ENCODE measurements at places on chromosomes 3 and 15.

DNA sequence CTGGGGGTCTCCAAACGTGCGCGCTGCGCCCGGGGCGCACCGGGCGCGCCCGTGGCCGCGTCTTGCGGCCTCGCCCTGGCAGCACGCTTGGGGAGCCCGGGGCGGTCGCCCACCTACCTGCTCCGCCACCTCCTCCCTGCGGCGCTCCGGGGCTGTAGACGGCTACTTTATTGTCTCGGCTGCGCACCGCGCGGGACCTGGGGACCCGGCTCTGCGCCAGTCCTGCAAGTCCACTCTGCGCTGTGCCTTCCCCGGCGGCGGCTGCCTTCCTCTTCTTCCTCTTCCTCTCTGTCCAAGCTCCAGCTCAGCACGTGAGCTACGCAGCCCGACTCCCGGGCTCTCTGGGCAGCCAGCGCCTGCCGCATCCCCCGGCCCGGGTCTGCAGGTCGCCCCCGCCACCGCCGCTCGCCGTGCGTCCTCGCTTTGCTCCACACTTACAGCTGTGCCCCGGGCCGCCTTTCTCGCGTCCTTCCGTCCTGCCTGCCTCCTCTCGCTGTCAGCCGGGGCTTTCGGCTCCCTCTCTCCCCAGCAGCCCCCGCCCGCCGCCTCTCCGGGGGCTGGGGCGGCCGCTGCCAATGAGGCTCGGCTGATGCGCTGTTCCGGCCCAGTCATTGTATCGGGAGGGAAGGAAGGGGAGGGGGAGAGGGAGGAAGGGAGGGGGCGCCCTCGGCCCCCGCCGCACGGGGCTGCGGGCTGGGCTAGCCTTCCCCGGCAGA lies 156.4 kb upstream of the FRMD4B start:
- DNase-seq = no peak

DNA sequence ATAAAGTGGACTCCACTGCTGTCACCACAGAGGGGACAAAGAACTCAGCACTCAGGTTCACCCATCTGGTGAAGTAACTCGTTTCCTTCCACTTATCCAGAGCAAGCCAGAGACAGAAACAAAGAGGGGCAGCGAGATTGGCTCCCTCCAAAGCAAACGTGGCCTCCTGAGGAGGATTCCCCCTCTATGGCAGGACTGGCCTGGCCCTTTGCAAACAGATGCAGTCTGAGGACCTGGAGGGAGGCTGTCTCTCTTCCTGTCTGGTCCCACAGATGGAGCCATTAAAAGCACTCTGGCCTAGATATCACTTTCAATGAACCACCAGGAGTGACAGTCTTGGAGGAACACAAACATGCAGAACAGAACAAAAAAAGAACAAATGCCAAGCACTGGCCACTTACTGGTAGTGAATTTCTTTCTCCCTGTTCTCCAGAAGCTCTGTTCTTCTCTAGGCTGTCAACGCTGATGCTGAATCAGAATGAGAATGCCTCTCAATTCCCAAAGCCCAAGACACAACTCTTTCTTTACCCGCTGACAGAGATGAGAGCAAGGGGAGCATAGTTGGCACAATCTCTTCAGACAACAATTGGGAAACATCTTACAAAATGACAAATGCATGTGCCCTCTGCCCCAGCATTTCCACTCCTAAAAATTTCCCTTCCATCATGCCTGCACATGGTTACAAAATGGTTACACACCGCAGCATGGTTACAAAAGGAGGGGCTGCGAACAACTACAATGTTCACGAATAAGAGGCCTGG lies 14.3 kb downstream of the KLHL25 start:
- no peak for DNase-seq

DNA sequence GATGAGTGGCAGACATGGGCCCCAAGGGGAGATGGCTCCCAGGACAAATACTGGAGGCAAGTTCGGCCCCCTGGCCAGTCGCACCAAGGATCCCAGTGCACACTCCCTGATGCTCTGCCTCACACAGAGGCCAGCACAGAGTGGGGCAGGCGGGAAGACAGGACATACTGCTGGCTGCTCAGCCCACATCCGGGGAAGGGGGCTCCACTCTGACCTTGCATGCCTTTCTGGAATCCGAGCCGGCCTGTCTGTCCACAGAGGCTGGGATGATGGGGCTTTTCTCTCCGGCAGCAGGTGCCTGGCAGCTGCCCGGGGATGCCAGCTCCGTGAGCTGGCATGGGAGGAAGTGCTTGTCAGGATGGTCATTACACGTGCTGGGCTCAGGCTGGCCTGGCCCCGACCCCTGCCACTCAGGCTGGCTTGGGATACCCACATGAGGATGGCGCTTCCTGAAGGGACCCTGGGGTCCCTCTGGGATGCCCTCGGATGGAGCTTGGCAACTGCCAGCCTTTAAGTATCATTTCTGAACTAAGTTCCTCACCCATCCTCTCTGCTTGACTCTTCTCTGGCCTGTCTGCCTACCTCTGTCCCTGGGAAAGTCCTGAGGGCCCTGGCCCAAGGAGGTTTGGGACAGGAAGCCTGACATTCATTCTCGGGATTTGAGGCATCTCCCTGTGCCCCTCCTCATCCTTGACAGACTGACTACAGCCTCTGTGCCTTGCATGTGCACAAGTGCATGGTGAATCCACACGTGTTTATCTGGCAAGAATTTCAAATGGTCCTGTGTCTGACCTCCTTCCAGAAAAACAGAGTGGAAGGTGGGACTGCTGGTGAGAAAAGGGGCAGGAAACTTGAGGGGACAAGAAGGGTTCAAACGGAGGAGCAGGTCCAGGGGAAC lies 46.5 kb downstream of the EXOG start:
- no peak for DNase-seq

DNA sequence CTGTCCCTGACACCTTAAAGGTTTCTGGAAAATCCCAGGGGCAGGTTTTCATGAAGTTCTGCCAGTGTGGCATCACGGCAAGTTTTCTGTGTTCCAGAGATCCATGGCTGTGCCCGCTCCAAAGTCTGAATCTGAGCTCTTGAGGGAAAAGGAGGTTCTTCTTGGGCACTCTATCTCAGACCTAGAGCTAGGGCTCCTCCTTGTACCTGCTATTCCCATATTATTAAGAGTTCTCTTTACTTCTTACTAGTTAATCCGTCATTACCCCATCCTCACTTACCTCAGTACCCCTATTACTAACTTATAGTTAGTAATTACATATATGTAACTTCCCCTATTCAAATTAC lies 5.9 kb upstream of the TRA2B start:
- no peak for DNase-seq

- no peak for DNase-seq
These were observed 129.7 kb upstream of the SMAD3 start for GRCh38 chr15:66935688-66936087.

GRCh38 chr15:92810418-92811138 lies 89.5 kb upstream of the CHD2 start:
- DNase-seq = no peak
